Renal cortical epithelial cell (primary cell): ENCODE measurements at places on chromosomes 5 and 9. TPM values are rescaled to one million over a fixed set of nuclear protein-coding genes. Genes with fewer than 3 reads are reported as not detected.

The RNF208 gene
- total RNA-seq, result 1.2 TPM in 1 of 2 replicates, not detected in the other

DNA sequence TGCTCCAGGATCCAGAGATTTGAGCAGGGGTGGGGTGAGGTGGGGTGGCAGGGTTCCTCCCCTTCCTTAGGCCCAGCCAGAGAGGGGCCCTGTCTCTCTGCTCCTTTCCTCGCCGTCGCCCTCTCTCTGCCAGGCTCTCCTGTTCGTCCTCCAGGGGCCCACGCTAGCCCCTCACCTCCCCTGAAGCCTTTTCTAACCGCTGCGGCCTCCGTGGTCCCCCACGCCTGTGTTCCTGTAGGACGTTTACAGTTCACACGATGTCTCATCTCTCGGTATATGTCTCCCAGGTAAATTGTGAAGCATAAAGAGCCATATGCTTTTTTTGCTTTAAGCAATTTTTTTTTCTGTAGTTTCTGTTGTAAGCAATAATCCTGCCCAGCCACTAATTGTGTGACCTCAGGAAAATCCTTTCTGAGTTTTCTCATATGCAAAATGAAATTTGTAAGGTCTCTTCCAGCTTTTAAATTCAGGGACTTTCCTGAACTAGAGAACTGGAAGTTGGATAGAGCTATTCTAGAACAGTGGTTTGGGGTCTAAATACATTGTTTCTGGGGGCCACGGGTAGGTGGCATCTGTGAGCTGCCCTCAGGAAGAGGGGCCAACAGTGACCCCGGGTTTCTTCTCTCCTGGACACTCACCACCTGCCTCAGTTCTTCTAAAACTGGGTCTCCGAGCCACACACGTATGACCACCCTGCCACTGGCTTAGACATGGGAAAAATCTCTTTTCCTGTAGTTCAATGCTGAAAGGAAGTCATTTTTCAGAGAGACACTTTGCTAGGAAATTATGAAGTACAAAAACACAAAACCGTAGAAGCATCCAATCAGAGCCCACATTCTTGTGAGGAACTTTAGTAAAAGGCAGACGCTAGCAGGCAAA, 50.2 kb upstream of the ZNF366 start:
- DNase-seq, result no peak

The POU5F2 gene
- 0.17 and 1.4 TPM in 2 replicates for total RNA-seq

GRCh38 chr9:14246951-14247350, 67.0 kb downstream of the NFIB start:
- no peak for DNase-seq

The GRXCR2 gene
- total RNA-seq, result not detected in 2 replicates

- DNase-seq, result peak; percentile 22
Measured at GRCh38 chr9:33307067-33307466, 16.8 kb downstream of the NFX1 start.
